Mucosa of descending colon (tissue), 3 donors: ENCODE measurements at places on chromosomes 2 and 18. TPM values are rescaled to one million over a fixed set of nuclear protein-coding genes. Genes with fewer than 3 reads are reported as not detected.

DNA sequence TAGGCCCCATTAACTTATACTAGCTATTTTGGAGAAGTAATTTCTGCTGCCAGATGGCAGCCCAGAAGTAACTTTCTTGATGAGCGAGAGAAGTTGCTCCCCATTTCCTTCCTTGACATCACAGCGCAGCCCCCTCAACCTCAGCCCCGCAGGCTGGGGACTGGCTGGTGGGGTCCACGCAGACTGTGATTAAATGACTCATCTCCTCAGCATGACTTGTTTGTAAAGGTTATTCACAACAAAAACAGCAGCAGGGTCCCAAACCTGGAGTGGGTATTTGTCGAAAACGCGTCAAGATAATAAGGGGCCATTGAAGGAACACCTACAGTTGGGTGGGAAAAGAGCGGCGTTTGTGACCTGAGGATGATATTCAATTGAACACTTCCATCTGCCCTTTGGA is 120.6 kb downstream of the TXNL1 start:
- no peak for DNase-seq

DNA sequence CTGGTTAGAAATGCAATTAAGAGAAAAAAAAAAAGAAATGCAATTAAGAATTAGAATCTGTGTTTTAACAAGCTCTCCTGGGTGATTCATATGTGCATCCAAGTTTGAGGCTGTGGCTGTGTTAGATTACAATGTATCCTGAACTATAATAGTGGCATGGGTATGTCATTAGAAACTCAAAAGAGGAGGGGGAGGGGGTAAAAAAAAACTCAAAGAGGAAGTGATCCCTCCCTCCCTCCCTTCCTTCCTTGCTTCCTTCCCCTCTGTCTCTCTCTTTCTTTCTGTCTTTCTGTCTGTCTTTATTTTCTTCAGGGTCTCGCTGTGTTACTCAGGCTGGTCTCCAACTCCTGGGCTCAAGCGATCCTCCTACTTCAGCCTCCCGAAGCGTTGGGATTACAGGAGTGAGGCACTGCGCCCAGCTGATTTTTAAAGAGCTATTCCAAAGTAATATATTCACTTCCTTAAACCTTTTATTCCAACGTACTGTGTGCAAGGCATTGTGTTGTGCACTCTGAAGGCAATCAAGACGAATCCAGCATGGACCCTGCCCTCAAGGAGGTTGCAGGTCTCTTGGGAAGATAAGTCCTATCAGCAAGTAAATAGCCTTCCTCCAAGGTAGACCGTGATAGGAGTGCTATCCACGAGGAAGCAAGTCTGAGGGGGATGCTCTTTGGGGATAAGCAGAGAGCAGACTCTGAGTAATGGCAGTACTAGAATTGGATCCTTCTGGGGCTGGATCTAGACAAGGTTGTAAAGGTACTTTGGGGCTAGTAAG is 35.9 kb upstream of the MCFD2 start:
- no peak for DNase-seq

Gene STON1
- 118 TPM for total RNA-seq

Gene ACMSD
- total RNA-seq, result not detected

Gene SERPINB8
- 10.7 TPM for total RNA-seq

Gene TMEM178A
- total RNA-seq, result 1.2 TPM
